ENCODE measurements at places on chromosomes 13 and 19.

DNA sequence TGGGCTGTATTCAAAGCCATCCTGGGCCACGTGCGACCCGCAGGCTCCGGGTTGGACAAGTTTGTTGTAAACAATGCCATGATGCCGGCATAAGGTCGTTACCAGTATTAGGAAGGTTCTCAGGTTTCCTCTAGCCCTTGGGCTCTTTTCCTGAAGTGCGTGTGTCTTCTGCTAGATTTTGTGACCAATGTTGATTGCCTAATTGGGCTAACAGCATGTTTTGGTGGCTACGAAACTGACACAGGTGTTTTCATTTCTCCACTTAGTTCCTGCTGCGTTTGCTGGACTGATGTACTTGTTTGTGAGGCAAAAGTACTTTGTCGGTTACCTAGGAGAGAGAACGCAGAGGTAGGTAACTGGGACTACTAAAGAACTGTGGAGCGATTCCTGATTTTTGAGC is 20.3 kb downstream of the ALOX5AP start:
- DNase-seq: no peak

- DNase-seq: no peak
Measured at GRCh38 chr13:65155861-65156260, 2074.3 kb downstream of the PCDH9 start.

DNA sequence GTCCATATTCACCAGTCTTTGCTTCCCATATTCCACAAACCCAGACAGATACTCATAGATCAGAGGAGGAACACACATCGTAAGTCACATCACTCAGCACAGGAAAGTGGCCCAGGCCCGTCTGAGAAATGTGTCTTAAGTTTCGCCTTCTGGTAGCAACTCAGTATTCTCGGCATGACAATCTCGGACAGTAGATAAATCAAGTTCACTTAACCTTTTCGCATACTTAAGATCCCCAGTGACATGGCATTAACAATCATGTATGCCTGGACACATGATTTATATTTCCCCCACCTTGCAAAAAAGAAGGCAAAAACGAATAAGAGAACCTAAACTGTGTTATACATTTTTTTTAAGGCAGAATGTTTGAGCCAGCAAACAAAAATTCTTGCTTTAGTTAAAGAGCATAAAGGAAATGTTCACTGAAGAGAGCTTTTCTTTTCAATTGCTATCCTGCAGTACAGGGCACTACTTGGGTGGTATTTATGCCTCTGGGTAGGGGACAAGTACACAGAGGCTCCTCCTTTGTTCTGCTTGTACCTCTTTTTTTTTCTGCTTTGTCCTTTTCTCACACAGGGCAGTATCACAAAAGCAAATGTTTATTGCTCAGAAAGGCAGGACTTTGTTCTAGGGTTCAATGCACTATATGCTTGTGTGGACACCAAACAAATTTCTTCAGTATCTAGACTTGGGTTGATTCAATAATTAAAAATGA is 360.6 kb downstream of the TDRD3 start:
- no peak for DNase-seq

DNA sequence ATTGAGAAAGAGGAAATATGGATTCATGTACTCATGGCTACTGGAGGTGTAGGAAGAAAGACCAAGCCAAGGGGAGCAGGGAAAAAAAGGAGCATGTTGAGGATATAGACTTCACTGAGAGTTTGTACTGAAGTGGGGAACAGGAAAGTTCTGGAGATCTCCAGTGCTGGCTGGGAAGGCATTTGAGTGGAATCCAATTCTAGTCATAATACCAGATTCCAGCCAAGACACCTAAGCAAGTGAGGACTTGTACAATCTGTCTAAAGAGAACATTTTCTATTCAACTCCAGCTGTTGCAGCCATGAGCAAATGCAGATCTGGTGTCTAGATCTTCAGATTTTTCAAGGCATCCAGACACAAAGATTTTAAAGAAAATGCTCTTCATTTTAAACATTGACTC is 412.5 kb downstream of the OXGR1 start:
- DNase-seq: no peak

GRCh38 chr13:70623239-70623638 is 515.0 kb upstream of the KLHL1 start:
- no peak for DNase-seq

DNA sequence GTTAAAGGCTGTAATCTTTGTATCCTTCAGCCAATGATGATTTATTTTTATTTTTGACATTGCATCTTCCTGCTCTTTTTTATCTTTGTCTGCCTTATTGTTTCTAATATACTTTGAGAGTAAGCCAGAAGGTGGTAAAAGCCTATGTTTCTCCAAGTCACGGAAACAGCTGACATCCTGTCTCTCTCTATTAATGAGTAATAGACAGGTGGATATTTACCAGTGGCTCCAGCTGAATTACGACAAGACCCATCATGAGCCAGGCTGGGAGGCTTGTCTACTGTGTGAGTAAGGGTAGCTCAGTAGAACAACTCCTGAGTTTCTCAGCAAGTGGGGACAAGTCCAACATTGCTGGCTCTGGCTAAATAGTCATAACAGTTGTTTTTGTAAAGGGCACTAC is 166.6 kb downstream of the NDFIP2 start:
- DNase-seq: no peak

DNA sequence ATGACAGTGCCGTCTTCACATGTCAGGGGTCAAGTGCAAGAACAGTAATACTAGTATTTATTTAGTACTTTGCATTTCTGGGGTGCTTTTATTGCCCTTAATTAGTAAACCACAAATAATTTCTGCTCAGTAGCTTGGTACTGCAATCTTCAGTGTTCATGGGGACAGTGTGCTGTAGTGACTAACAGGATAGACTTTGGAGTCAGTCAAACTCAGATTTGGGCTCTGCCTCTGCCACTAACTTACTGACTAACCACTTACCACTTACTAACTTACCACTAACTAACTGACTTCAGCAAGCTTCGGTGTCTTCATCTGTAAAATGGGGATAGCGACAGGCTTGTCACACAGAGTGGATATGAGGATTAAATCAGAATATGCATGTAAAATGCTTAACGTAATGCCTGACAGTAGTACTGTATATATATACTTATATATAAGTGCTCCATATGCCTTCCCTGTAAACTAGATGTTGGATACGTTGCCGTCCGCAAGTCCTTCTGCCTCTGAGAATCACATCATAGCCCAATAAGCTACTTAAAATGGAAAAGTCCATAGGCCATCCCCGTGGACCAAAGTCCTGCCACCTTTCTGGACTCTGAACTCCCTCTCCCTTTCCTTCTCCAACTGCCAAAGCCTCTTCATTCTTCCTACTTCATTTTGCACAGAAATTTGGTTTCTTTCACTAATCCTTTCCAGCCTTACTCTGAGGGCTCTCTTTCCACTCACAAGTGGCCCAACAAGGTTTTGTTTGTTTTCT is 158.1 kb downstream of the ZIC5 start:
- DNase-seq: no peak

GRCh38 chr13:86476656-86477055 is 677.4 kb upstream of the SLITRK6 start:
- DNase-seq: no peak

- DNase-seq: no peak
Measured at GRCh38 chr13:75024602-75025001, 457.4 kb downstream of the TBC1D4 start.

GRCh38 chr13:27018882-27019281 is 152.7 kb downstream of the USP12 start:
- DNase-seq: no peak

DNA sequence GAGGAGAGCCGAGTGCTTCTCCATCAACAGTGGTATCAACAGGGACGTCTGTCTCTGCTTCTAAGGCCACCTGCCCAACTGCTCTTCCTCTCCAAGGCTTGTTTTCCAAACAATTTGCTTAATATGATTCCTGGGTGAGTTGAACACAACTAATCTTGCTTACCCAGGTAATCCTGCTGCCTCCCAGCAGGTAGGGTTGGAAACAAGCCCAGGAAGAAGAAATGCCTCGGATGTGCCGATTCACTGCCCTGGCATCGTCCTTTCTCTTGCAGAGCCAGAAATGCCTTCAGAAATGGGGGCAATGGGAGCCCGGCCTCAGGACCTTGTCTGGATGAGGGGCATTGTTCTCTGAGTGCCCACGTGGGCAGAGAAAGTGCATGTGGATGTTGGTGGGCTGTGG is 51.9 kb upstream of the C1QTNF9B start:
- no peak for DNase-seq

DNA sequence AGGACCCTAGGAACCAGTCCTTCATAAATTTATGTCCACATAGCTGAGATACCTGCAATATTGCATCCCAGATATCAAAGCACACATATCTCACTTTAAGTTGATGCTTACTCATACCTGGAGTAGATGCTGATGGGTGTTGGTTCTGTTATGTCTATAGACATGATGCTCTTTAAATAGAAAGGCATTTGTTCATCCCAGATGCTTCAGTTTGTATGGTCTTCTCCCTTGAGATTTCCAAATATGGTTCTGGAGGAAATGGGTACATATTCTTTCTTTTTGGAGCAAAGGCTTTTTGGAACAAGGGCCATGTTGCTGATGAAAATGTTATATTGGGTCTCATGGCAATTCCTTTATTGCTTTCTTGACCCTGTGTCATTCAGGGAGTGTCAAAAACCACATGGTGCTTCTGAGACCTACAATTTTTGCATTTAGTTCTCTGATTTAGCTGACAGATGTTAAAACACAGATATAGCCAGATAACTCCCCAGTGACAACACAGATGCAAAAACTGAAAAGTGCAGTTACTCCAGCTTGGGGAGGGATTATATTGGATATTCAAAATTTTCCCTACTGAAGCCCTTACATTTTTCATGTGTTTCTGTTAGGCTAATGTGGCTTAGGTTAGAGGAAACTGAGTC is 211.4 kb downstream of the KCNRG start:
- DNase-seq: no peak

DNA sequence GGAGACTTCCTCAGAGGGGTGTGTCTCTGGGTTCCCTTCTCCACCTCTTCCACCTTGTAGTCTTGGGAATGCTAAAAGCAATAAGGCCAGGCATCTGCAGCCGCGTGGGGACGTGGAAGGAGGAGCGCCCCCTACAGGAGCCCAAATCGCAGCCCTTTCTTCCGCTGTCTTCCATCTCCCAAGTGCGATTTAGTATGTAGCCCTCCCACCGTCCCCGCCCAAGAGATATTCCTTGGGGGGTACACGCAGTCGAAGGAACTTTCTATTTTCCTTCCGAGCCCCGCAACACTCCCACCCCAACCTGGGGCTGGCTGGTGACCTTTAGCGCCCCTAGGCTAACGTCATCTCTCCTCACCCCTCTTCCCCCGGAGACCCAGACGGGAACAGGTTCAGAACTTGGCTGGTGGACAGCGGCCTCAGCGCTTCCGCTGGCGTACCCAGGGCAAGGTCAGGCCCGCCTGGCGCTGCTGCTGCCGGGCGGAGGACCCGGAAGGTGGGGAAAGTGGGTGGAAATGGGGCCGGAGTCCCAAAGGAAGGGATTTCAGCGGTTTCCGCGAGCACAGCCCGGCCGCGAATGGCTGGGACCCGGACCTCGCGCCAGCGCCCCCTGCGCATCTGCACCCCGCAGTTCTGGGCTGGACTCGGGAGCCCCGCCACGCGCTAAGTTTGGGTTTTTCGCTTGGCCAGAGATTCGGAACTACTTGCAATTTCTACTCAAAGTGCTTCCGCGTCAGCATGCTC is 2.1 kb upstream of the PCDH8 start:
- peak; percentile 48 for DNase-seq

GRCh38 chr19:2210987-2211740 is 25.0 kb downstream of the PLEKHJ1 start:
- no peak for DNase-seq

- DNase-seq: no peak
Measured at GRCh38 chr13:22108979-22109378, 438.1 kb downstream of the FGF9 start.

GRCh38 chr13:90954605-90955195 is 392.8 kb upstream of the MIR17HG start:
- no peak for DNase-seq

- DNase-seq: no peak
Measured at GRCh38 chr13:77595166-77595810, 59.8 kb downstream of the SCEL start.

- no peak for DNase-seq
Measured at GRCh38 chr19:32673573-32673972, 1.4 kb downstream of the ANKRD27 start.

- DNase-seq: no peak
Measured at GRCh38 chr13:28320209-28320608, 174.7 kb downstream of the FLT1 start.

- no peak for DNase-seq
Measured at GRCh38 chr13:32811297-32811800, 204.9 kb upstream of the KL start.

DNA sequence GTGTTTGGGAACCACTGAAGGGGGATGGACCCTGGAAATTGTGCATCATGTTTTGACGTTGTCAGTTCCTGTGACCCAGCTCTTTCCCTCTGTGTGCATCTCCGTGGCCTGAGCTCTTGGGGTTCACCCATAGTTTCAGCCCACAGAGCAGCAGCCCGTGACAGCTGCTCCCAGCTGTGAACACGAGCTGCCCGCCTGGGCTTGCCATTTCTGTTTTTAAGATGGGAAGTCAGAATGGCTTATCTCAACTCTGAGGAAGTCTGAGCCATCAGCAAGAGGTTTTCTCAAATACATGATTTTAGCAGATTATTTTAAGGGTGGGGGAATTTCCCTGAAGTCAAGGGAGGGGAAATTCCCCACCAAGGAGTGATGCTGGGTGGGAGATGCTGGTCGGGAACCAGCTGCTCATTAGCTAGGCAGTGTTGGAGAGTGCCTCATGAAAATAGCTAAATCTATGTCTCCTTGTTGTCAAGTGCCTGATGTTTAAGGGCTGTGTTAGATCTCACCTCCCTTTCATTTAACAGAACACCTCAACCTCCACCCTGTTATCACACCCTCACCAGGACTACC is 34.8 kb upstream of the C1QTNF9 start:
- peak; percentile 81 for DNase-seq

DNA sequence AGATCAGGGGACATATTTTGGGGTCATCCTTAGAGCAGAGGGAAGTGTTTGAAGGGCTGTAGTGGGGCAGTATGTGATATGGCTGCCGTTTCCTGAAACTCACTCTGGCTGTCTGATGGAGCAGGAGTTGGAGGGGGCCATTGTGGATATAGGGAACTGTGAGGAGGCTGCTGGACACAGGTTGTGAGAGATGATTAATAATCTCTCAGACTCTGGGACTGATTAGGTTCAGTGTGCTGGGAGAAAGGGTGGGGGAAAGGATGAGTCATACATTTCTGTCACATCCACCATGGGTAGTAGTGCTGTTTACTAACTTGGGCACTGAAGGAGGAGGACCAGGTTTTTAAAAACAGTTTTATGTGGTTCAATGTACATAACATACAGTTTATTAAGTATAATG is 4.8 kb downstream of the B3GLCT start:
- DNase-seq: no peak

- DNase-seq: no peak
Measured at GRCh38 chr13:80665792-80666333, 324.9 kb upstream of the SPRY2 start.
